ENCODE measurements at places on chromosomes 11 and 22. TPM values are rescaled to one million over a fixed set of nuclear protein-coding genes. Genes with fewer than 3 reads are reported as not detected.

The ACRV1 gene
- total RNA-seq, result not detected

- peak; percentile 63 for DNase-seq
Measured at GRCh38 chr11:121723246-121723741, 270.5 kb upstream of the SORL1-AS1 start.

The KCNJ1 gene
- 0.25 TPM for total RNA-seq

The SMIM38 gene
- total RNA-seq, result 0.09 TPM

GRCh38 chr11:130096823-130097222 is 27.1 kb downstream of the APLP2 start:
- no peak for DNase-seq

GRCh38 chr11:61145228-61146005 is 15.8 kb downstream of the VPS37C start:
- no peak for DNase-seq

GRCh38 chr22:48925450-48925849 is 902.2 kb downstream of the BRD1 start:
- DNase-seq, result no peak

GRCh38 chr11:100739666-100740065 is 52.6 kb downstream of the ARHGAP42 start:
- peak; percentile 73 for DNase-seq

The MAP6 gene
- 3.4 TPM for total RNA-seq

The KCNQ1OT1 gene
- 7.3 TPM for total RNA-seq

The C11orf97 gene
- not detected for total RNA-seq

GRCh38 chr11:73265853-73266645 is 6.1 kb upstream of the P2RY6 start:
- DNase-seq, result no peak

The OR5P2 gene
- total RNA-seq, result not detected

The CCDC188 gene
- 0.45 TPM for total RNA-seq

GRCh38 chr11:80515097-80515496 is 1074.3 kb upstream of the TENM4 start:
- no peak for DNase-seq

GRCh38 chr11:125476721-125477120 is 19.3 kb downstream of the FEZ1 start:
- DNase-seq, result no peak

DNA sequence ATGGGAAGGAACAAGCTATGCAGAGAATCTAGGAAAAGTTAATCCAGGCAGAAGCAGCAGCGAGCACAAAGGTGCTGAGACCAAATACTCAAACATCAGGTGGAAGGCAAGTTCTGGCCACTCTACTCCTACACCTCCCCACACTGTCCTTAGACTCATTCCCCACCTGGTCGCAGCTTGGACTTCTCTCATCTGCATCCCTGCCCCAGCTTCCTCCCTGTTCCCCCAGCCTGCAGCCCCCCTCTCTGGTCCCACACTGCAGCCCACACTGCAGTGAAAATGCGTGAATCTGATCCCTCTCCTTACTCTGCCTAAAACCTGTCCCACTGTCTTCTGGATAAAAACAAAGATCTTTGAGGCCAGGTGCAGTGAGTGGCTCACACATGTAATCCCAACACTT is 9.1 kb downstream of the TPBGL start:
- no peak for DNase-seq

GRCh38 chr11:94271885-94272372 is 32.5 kb upstream of the IZUMO1R start:
- no peak for DNase-seq

The CCDC89 gene
- 7.9 TPM for total RNA-seq

DNA sequence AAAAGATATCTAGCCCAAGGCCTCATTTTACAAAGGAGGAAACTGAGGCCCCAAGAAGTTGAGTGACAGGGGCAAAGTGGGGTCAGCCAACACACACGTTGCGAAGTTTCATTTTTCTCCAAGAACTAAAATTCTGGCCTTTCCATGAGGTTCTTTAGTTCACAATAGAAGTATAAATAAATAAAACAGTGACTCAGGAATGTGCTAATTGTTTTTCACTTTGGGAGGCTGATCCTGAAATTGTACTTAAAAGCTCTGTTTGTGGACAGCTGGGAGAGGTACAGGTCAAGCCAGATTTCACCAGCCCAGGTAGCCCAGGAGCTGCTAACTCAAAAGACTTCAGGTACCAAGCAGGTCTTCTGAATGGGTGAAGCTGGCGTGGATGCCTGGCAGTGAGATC is 105.2 kb downstream of the TRAF6 start:
- peak; percentile 18 for DNase-seq

GRCh38 chr11:75262961-75263852 is 22.6 kb downstream of the TPBGL start:
- DNase-seq, result no peak

DNA sequence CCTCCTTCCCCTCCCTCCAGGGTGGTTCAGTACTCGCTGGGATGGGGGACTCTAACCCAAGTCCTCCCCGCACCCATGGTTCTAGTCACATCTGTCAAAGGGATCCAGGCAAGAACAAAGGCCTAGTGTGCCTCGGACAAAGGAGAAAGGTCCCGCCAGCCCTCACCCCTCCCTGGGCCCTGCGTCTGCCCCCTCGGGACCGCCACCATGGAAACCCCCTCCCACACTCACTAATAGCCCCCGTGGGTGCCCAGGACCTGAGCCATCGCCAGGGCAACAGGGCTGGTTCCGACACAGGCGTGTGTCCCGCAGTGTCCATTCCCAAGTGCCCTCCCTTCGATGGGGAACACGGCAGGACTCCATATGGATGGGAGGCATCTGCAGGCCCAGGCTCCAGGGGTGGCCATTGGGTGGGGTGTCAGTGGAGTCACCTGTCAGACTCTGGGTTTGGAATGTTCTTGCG is 5.1 kb upstream of the CARNS1 start:
- DNase-seq, result no peak

DNA sequence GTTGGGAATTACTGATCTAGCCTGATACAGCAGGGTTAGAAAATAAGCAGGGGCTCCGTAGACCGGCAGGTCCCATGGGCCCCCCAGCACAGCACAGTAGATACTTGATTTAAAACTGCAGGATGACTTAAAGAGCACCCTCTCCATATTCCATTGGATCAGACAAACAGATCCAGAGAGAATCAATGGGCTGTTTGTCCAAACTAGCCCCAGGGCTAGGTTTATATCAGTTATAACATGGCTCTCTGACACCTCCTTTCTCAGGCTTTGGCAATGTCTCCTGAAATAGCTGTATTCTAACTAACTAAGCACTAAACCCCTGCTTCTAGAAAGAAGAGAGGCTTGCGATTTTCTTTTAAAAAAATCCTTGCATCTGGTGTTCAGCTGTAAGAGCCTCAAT is 100.4 kb upstream of the GALNT18 start:
- DNase-seq, result no peak

DNA sequence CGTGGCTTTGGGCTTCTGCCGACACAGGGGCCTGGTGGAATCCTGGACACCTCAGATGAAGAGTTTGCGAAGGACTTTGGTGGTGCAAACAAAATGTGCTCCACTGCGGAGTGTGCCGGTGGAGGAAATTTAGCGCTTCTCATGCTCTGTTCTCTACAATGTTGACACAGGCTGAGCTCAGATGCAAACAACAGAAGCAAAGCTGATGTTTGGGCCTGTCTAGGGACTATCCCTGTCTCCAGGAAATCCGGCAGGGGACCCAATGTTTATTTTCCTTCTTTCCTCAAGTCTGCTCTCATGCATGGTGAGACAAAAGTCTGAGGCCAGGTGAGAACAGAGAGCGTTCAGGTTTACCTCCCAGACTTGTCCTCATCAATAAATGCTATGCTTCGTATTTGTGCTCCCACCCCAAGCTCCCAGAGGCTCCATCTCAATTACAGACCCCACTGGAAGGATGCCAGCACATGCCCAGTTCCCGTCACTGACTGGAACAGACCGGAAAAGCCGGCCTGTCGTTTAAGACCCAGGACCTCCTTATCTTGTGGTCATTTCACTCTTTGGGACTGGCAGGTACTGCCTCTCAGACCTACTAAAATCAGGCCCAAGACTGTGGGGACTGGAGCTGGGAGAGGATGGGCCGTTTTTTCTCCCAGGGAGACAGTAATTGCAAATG is 105.7 kb upstream of the B3GAT1 start:
- DNase-seq, result no peak

- DNase-seq, result no peak
Measured at GRCh38 chr11:45174963-45175362, 28.5 kb downstream of the PRDM11 start.

DNA sequence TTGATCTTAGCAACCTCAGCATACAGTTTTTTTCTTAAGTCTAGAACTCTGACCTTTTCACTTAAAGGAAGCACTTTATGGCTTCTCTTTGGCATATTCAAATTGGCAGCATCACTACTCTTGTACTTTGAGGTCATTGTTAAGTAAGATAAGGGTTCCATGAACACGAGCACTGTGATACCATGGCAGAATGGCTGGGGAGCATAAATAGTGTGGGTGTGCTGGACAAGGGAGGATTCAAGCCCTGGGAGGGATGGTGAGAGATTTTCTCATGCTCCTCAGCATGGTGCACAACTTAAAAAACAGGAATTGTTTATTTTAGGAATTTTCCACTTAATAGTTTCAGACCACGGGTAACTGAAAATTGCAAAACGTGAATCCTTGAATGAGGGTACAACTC is 111.4 kb downstream of the ATXN10 start:
- no peak for DNase-seq

DNA sequence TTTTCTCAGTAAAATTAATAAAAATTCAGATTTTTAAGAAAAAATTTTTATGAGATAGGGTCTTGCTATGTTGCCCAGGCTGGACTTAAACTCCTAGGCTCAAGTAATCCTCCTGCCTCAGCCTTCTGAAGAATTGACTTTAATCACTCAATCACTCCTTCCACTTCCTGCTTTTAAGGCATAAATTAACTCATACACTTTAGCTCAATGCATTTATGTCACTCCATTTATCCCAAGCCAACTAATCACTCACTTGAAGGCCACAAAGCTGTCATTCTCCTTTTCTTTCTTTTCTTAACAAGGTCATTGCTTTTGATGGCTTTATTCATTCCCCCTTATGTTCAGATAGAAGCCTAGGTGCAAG is 877 bp downstream of the ALG9 start:
- no peak for DNase-seq

GRCh38 chr22:45621836-45622600 is 49.6 kb upstream of the ATXN10 start:
- DNase-seq, result no peak

DNA sequence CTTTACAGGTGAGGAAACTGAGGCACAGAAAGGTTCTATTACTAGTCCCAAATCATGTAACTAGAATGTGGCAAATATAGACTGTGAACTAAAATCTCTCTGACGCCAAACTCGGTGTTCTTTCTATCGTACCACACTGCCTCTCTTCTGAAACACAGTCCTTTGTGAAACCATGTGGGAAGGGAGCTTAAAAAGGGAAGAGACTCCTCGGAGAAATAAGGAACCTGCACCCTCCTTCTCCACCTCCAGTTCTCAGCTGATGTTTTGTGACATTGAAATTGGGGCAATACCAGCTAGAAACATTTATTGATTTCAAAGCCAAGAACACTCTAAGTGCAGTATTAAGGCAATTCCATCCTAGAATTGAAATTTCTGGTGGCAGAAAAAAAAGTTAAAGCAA is 76.4 kb upstream of the DRD2 start:
- DNase-seq, result no peak

- DNase-seq, result no peak
Measured at GRCh38 chr11:112658431-112658878, 302.8 kb upstream of the NCAM1 start.

- DNase-seq, result no peak
Measured at GRCh38 chr22:31569126-31569525, 72.8 kb downstream of the SFI1 start.

The MS4A6A gene
- total RNA-seq, result not detected

The UQCC3 gene
- 31.3 TPM for total RNA-seq

All from fibroblast of the aortic adventitia (primary cell).